ENCODE measurements at places on chromosomes 6 and 20.

DNA sequence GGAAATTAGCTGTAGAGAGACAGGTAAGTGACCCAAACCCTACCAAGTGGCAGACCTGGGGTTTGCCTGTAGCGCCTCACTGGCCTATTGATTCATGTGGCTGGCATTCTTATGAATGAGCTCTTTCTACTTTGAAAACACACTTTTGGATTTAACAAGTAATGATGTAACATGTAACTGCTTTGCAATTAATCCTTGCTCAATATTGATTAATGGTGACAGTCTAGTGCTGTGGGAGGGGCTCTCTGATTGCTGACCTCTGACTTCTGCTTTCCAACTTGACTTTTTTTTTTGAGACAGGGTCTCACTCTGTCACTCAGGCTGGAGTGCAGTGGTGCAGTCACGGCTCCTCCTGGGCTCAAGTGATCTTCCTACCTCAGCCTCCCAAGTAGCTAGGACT is 82.7 kb downstream of the TIAM2 start:
- DNase-seq = no peak

- DNase-seq = no peak
Observed at GRCh38 chr20:312067-312466, 13.3 kb upstream of the SOX12 start.

DNA sequence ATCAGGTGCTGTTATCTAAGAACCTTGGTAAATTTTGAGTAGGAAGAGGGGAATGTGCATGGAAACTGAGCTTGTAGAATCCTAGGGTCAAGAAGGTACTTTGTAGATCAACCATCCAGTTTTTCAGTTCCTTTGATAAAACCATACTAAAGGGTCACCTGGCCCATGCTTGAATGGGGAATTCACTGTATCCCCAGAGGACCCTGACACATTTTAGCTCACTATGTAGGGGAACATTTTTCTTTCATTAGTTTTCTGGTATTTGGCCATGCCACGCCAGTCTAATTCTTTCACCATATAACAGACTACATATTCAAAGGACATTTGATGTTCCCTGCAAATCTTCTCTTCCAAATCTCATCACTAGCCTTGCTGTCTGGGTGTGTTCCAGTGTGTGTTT is 29.9 kb downstream of the LRRC1 start:
- no peak for DNase-seq

GRCh38 chr6:163438940-163439335 is 24.4 kb downstream of the QKI start:
- no peak for DNase-seq

GRCh38 chr6:44837255-44837654 is 449.7 kb downstream of the CDC5L start:
- no peak for DNase-seq

GRCh38 chr20:2047456-2048092 is 53.7 kb upstream of the PDYN start:
- no peak for DNase-seq

GRCh38 chr6:155994086-155994485 is 538.4 kb upstream of the NOX3 start:
- no peak for DNase-seq

DNA sequence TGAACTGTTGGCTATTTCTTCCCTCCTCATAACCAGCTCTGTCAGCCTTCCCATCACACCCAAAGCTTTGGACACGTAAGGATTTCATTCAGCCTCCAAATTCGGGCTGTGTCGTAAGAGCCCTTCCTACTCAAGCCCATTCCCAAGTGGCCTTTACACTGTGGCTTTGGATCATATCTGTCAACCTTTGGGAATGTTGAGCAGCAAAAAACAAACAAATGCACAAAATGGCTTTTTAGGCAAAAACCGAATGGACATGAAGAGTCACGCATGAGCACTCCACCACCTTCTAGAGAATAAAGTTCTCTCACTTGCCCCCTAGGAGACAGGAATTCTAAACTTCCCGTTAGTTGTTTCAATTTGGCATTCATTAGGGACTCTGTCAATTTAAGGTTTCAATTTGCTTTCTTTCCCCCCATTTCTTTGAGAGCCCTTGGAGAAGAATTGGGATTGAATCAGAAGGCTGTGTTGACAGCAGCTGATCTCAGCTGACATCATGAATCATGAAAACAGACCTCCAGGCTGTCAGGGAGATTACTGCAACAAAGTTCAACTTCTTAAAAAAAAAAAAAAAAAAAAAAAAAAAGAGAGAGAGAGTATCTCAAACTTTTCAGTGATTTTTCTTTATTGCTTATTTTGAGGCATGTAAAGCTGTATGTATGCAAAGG is 110.3 kb downstream of the BCAS1 start:
- no peak for DNase-seq

- DNase-seq = no peak
Observed at GRCh38 chr6:4323322-4323721, 187.9 kb upstream of the ECI2 start.

- no peak for DNase-seq
Observed at GRCh38 chr6:254016-254415, 38.3 kb upstream of the DUSP22 start.

DNA sequence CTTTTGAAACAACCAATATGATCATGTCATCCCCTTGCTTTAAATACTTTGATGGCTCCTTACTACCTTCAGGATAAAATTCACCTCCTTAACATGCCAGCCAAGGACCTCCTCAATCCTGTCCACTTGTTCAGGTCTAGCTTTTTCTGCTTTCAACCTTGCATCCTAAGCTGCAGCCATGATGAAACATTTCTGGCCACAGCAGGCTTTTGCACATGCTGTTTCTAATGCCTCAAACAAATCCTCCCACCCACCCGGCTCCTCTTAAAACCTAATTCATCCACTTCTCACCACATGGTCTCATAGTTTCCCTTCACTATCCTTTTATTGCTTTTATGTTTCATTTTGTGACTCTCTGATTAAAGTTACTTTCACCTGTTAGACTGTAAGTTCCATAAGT is 124.6 kb downstream of the MYB start:
- no peak for DNase-seq

- no peak for DNase-seq
Observed at GRCh38 chr20:44695674-44696300, 19.4 kb upstream of the CCN5 start.

- no peak for DNase-seq
Observed at GRCh38 chr6:42292004-42292740, 74.5 kb upstream of the MRPS10 start.

- no peak for DNase-seq
Observed at GRCh38 chr20:47150403-47151152, 205.9 kb downstream of the ZMYND8 start.

GRCh38 chr6:89058627-89059026 is 21.9 kb upstream of the PNRC1 start:
- DNase-seq = no peak

DNA sequence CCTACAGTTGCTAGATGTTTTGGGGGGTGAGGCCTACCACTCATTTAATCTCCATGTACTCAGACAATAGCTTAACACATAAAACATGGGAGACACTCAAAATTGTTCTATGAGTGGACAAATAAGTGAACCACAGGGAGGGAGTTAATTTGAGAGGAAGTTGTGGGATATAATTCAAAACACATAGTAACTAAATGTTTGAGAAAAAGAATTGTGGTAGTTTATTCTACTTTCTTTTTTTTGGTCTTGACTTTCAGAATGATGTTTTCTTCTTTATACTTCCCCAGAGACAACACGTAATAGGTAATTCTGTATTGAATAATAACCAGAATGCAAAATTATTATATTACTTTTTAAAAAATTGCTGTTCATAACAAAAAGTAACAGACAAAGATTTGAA is 453.8 kb downstream of the RFPL4B start:
- no peak for DNase-seq

DNA sequence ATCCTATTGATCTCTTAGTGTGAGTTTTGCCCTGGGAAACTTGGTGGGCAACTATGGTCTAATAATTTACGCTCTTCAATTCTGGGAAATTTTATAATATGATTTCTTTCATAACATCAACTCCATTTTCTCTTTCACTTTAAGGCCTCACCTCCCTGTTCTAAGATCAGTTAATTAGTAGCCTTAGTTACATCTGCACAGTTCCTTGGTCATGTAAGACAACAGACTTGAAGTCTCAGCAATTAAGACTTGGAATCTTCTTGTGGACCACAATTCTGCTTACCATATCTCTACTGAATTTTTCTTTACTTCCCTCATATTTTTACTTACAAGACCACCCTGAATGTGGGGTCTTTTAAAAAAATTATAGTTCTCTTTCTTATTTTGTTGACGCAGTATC is 8.7 kb downstream of the ENPP3 start:
- no peak for DNase-seq

DNA sequence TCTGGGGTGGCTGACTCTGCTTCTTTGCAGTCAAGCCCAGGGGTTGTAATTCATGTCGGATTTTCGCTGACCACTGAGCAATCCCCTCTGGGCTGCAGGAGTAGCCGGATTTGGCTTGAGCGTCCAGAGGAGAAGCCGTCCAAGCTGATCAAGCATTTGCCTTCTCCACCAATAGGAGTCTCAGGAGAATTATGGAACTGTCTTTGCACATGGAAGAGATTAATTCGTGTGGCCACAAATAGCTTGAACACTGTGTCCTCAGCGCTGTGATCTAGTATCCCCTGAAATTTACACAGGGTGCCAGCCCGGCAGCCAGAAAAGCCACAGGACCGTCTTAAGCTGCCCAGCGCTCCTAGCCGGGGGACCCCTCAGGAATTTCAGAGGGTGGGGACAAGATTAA is 37.1 kb downstream of the EYA2 start:
- DNase-seq = no peak

- no peak for DNase-seq
Observed at GRCh38 chr20:17077030-17077429, 149.8 kb upstream of the PCSK2 start.

GRCh38 chr20:39853050-39853449 is 836.0 kb downstream of the MAFB start:
- no peak for DNase-seq

DNA sequence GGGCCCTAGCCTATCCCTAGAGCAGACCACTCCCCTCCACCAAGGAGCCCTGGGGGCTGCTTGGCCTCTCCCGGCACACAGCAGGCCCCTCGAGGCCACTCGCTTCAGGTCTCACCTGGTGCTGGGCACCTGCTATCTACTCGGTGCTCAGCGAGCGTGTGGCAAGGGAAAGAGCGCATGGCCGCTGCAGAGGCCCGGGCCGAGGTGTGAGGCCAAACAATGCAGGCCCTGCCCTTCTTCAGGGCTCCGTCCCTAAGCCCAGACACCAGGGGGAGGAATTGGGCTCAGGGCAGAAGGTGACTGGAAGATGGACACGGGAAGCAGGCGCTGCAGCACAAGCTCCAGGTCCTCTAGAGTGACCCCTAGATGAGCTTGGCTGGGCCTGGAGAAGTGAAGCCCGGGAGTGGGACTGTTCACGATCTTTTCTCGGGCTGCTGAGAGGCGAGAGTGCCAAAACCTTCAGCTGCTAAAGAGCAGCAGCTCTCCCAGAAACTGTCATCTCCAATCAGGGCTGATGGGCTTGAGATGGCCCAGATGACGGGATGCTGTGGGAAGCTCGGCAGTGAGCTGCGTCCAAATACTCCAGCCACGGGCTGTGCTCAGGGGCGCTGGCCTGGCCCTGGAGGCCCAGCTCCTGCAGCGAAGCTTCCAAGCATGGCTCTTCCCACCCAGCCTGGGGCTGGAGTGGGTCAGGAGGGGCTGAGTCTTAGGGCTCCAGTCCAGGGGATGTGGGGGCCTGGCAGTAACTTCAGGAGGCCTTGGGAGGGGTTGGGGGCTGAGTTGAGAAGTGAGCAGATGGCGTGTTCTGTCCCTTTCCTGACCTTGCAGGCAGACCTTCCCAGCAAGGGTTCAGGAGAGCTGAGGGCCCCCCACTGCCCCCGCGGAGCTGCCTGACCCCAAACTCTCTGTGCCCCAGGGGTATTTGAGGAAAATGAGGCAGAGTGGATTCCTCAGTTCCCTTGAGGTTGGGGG is 43.7 kb downstream of the APCDD1L start:
- no peak for DNase-seq

- DNase-seq = no peak
Observed at GRCh38 chr6:153092082-153093013, 38.7 kb downstream of the RGS17 start.

DNA sequence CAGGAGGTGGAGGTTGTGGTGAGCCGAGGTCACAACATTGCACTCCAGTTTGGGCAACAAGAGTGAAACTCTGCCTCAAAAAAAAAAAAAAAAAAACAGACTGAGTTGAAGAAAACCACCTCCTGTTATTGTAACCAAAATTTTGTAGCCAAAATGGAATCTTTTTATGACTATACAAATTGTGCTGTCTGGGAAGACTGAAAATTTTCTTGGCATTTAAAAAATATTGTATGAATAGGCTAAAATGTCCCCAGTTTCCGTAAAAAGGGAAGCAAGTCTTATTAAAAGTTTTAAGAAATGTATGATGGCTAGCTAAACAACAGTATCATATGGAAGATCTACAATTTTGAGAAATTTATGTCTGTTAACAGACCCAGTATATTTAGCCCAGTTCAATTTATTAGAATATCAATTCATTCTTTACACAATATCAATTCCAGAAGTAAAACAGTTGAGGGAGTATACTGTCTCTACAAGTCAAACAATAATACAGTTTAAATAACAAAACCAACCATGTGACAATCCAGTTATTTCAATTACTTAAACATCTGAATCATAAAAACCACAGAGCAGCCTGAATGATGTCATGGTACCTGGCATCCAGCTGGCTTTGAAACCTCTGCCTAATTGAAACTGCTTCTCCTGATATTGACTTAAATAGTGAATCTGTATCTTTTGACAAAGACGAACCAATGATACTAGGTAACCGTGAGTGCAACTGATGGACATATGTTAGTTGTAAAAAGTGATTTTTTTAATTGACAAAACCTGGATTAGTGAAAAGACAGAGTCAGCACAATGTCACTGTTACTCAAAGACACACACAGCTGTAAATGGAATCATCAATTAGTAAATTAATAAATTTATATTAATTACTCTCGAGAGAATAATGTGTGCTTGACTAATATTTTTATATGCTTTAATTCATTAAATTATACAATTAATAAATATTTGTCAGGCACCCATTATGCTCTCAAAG is 166.6 kb upstream of the MARCKS start:
- no peak for DNase-seq

GRCh38 chr6:56875523-56875922 is 79.4 kb upstream of the BEND6 start:
- no peak for DNase-seq

DNA sequence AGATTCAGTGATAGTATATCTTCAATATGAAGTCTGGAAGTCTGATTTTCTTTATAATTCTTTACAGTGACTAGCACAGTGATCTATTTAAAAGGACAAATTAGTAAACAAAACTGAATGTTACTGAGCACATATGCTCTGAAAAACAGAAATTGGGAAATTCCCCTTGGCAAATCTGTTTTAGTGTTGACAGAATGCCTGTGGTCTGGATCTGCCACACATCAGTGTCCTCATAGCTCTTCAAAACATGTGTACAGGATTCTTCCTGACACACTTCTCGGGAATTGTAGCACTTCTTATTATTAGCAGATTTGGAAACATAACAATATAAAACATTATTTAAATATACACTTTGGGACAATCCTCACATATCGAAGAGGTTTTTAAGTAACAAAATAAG is 354.3 kb downstream of the COL12A1 start:
- DNase-seq = no peak

GRCh38 chr20:57124366-57124765 is 142.1 kb downstream of the BMP7 start:
- no peak for DNase-seq

All from memory B cell (primary cell).